ENCODE measurements at places on chromosomes 6 and 20.

DNA sequence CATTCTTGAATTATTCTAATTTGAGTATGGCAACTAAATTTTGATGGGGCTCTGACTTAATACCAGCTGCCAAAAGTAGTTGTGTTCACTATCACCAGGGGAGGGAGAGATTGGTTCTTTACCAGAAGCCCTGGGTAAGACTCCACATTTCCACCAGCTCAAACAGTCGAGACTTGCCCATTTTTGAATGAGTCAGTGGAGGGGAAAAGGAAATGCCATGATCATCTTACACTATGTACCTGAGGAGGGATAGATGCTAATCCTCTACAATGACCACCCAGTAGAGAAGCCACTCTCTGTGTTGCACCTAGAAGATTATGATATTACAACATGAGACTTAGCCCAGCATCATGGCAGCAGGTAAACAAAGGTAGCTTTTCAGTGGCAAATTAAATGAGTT lies 77.0 kb upstream of the SGK1 start:
- DNase-seq: no peak

- DNase-seq: no peak
These were observed 76.6 kb upstream of the TULP1 start for GRCh38 chr6:35589201-35589739.

DNA sequence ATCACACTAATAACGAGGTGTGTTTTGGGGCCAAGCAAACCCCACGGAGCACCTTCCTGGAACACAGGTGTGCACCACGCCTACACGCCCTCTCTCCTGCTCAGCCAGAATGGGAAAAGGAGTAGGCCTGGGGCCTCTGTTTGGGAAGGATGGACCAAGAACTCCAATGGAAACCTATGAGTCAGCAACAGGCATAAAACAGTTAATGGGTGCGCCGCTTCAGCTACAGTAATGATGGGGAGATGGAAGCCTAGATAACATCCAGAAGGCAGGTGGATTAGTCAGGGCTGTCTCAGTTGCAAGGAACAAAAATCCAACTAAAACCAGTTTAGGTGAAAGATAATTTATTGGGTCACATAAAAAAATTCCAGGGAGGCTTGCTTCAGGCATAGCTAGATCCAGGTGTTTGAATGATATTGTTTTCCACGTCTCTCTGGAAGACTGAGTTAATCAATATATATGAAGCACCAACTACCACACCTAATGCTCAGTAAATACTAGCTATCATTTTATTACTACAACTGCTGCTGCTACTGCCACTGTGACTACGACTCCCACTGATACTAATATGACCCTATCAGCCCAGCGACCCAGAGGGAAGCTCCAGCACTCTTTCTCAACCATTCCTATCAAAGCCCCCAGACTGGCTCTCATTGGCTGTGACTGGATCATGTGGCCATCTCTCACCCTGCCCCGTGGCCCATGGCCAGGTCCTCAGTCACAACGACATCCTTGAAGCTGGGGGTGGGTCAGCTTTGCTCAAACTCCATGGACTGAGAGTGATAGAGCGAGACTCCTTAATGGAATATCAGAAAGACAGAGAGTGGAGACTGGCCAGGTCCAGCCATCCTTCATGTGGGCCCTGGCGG lies 155.2 kb upstream of the PTPN1 start:
- DNase-seq: no peak

GRCh38 chr6:111685058-111685457 lies 79.4 kb upstream of the TRAF3IP2 start:
- no peak for DNase-seq

- peak; percentile 90 for DNase-seq
These were observed 12.3 kb upstream of the TMC2 start for GRCh38 chr20:2523919-2524708.

Measured in suppressor macrophage treated with lipopolysaccharide for 1 hour (primary cell).